HFF-Myc (cell line): ENCODE measurements at places on chromosomes 5 and 9.

- DNase-seq, result no peak
These were observed 198.0 kb downstream of the HINT1 start for GRCh38 chr5:130966990-130967525.

DNA sequence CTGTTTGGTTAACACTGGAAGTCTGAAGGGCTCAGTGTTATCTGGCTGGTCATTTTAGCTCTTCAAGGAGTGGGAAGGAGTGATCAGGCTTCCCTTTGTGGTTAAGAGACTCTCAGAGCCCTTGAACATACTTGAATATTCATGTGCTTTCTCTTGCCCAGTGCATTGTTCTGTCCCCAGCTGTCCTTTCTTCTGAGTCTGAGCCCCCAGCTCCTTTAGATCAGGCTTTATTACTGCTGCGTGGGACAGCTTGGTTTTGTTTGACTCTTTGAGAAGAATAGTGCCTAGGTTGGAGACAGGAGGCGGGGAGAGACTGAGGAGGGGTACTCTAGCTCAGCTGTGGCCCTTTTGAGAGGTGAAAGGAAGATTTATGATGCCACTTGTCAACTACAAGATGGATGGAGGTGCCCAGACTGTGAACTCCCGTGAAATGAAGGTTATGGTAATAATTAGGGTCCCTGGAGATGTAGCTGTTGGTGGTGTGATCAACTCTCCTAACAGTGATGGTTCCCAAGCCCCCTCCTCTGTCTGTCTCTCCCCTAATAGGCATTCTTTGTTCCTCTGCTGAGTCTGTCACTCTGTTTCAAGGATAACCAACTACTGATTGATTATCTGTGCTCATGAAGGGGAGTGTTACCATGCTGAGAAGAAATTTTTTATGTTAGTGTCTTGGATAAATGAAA is 83.1 kb upstream of the GLRA1 start:
- DNase-seq, result no peak

DNA sequence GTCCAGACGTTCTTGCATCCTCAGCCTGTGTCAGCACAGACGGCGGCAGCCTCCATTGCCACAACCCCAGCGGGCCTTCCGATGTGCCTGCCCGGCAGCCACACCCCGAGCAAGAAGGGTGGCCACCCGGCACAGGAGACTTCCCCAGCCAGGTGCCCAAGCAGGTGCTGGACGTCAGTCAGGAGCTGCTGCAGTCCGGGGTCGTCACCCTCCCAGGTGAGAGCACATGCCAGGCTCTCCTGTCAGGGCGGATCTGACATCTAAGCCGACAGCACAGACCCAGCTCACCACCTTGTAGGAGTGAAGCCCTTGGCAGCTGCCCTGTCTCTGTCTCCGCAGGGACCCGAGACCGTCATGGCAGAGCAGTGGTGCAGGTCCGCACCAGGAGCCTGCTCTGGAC is 48.3 kb upstream of the LRRC14B start:
- DNase-seq, result no peak

GRCh38 chr5:152288499-152288898 is 116.6 kb downstream of the NMUR2 start:
- no peak for DNase-seq

GRCh38 chr9:99433555-99433954 is 211.5 kb downstream of the SEC61B start:
- DNase-seq, result peak; percentile 85

GRCh38 chr9:13915591-13916301 is 398.2 kb downstream of the NFIB start:
- DNase-seq, result no peak
